ENCODE measurements at places on chromosomes 2 and 18.

DNA sequence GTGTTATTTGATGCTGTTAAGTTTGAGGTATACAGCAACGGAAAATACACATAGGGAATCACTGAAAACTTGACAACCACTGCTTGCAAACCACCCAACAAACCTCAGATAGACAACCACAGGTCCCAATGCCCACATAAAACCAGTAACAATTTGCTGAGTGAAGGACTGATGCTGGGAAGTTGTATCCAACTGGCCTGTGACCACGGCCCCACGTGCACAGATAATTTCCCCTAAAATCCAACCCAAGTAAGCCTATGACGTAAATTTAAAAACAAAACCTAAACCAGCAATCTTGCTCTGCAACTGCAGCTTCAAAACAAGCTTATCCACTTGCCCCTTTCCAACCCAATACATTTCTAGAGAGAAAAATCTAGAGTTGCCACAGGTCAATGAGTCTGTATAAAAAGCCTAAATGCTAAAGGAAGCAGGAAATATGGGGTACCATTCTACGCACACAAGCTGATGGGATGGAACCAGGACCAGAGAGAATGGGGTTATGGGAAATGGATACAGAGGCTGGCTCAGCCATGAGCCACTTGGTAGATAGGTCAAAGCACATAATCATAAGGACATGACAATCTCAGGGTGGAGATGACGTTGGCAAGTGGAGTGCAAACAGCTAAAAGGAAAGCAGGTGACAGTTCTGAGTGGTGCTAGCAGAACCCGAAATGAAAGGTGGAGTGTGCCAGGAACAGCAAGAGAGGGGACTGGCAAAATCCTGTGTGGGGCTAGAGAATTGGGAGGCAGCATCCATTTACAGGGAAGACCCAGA, 27.8 kb upstream of the CREB1 start:
- DNase-seq = no peak

GRCh38 chr2:60554646-60555065, 1.2 kb upstream of the BCL11A start:
- DNase-seq = no peak

GRCh38 chr2:64652231-64653108, 1.2 kb downstream of the SERTAD2 start:
- DNase-seq = no peak

DNA sequence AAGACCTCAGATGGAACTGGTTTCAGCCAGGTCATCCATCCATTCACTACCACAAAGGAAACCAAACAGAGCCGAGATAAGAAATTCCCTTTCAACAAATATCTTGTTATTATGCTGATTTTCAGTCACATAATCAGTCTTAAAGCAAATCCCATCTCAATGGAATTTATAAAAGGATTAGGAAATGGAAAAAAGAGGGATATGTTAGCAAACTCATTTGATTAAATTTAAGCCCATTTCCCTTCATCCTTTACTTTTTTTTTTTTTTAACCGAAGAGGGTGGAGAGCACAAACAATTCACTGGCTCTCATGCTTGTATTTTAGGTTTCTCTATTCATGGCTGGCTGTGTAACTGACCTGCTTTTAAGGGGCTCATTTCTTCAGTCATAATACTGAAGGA, 109.0 kb upstream of the GATA6 start:
- no peak for DNase-seq

DNA sequence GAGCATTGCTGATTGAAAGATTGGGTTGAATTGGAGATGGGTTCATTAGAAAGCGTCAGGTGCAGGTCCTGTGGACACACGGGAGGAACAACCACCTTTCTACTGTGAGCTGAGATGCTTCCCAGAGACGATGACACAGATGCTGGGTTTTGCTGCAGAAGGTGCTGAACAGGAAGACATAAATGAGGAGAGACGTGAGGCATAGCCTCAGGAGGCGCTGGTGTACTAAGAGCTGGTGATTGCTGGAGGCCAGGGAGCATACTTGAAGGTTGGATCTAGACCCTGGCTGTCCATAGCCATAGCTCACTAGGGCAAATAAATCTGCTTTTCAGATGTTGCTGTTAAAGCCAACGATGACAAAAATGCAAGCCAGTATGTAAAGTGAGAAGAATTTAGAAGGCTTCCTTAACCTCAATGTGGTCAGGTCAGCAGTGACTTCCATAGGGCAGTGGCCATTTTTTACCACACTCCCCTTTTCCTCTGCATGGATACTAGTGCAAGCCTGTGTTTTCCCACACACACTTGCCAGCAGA, 153.7 kb downstream of the SOX11 start:
- no peak for DNase-seq

- no peak for DNase-seq
These were observed 30.4 kb downstream of the AOX1 start for GRCh38 chr2:200616193-200616592.

- no peak for DNase-seq
These were observed 601.2 kb upstream of the ZNF804A start for GRCh38 chr2:183996825-183997793.

GRCh38 chr2:20917287-20917660, 94.4 kb upstream of the LDAH start:
- no peak for DNase-seq

- DNase-seq = no peak
These were observed 24.2 kb downstream of the TMEM178A start for GRCh38 chr2:39689876-39690275.

DNA sequence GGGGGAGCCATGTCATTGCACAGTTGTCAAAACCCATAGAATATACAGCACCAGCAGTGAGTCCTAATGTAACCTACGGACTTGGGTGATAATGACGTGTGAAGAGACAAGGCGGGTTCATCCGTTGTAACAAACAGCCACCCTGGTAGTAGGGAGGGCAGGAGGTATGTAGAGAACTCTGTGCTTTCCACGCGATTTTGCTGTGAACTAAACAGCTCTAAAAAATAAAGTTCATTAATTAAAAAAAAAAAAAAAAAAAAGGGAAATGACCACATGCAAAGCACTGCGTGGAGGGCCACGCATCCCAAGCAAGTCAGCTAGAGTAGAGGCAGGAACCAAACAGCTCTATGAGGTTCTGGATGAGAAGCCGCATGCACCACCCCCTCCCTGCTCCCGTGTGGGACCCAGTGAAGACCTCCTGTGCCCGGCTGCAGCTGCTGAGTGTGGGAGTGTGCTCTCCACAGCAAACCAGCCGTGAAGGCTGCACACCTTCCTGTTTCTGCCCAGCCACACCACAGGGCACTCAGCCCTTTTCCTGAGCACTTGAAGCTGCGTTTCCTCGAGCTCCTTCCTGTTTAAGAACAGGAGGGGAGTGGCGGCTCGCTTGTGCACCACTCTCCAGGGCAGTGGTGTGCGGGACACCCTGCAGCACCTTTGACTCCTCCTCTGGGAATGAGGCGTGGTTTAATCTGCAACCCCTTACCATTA, 65.6 kb downstream of the ODC1 start:
- no peak for DNase-seq

- DNase-seq = no peak
These were observed 537.7 kb upstream of the PKDCC start for GRCh38 chr2:41510108-41510507.

DNA sequence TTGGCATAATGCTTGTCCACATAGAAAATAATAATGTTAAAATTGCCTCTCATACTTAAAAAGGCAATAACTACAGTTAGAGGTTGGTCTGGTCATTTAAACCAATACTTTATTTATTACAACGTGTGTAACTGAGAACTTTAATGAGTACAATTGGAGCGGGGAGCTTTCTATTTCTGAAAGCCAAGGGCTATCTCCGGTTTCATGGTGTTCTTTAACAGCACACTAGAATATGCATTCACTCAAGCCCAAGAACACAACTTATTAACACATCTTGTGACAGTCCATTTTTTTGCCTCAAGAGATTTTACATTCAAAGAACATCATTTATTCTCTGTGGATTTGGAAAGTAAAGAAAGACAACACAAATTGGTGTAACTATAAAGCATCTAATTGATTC, 131.8 kb downstream of the KCNH7 start:
- no peak for DNase-seq

- DNase-seq = no peak
These were observed 358.7 kb upstream of the SETBP1 start for GRCh38 chr18:44321868-44322590.

- no peak for DNase-seq
These were observed 1094.8 kb downstream of the SUCLG1 start for GRCh38 chr2:83364264-83364663.

GRCh38 chr2:19893520-19894133, 8.2 kb downstream of the TTC32 start:
- no peak for DNase-seq

DNA sequence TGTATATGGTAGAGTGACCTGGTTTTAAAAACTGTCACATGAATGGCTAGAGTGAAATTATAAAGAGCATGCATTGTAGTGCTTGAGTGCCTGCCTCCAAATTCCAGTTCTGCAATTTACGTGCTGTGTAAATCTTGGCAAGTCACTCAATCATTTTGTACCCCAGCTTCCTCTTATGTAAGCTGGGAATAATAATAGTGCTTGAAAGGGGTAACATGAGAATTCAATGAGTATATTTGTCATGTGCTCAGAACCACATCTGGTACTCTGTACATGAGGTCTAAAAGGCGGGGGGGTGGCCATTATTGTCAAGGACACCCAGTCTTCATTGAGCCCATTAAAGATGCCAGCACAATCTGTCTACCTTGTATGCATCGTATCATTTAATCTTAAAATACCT, 214.8 kb downstream of the MC4R start:
- no peak for DNase-seq

DNA sequence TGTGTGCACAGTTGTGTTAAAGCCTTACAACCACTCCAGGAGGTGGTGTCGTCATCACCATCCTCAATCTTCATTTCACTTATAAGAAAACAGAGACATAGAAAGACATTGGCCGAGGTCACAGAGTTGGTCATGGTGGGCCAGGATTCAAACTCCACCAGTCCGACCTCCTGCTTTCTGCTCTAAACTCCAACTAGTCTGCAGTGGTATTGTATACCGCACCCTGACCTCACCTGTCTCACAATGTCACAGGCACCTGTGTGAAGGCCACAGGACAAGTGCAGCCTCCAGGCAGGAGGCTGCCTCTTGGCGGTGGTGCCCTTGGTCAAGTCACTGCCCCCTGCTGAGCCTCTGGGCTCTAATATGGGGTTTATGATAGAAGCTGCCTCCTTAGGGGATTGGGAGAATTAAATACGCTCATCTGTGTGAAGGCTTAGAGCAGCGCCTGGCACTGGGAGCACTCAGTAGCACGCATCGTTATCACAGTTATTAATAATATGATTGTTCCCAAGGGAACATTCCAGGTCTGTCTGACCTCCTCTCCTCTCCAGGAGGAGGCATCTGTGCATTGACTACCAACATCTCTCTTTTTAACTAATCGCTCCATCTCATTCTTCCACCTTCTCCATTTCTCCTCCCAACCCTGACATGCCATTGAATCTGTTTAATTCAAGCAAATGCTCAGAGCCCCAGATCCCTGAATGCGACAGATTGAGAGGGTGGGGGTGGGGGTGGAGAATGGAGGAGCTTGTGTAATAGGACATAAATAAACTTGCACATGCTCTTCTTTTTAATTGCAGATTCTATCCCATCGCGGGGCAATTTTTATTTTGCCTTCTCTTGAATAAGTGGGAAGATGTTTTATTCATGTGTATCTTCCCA, 112.7 kb downstream of the MCFD2 start:
- no peak for DNase-seq

GRCh38 chr18:74006143-74006542, 141.5 kb downstream of the FBXO15 start:
- no peak for DNase-seq

DNA sequence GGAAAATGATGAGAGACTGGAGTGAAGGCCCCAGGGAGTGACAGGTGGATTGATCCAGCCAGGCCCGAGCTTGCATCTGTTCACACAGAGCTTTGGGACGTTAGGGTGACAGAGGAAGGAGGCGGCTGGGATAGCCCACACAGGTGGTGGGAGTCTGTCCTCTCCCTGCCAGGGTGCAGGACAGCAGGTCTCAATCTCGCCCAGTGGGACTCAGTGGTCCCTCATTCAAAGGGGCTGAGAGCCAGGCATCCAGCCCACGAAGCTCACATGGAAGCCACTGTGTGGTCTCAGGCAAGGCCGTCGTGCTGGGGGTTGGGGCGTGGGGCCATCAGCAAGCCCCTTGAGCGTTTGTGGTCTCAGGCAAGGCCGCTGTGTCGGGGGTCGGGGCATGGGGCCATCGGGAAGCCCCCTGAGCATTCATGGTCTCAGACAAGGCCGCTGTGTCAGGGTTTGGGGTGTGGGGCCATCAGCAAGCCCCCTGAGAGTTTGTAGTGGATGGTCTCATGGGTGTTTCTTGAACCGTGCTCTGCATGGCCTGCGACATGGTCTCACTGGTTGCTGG, 8.3 kb downstream of the KCNG2 start:
- DNase-seq = peak; percentile 81

- DNase-seq = no peak
These were observed 146.5 kb downstream of the NCKAP5 start for GRCh38 chr2:133421516-133422324.

- DNase-seq = no peak
These were observed 83.2 kb upstream of the GALNT5 start for GRCh38 chr2:157174321-157174720.

- no peak for DNase-seq
These were observed 147.4 kb upstream of the SIX2 start for GRCh38 chr2:45156605-45157004.

DNA sequence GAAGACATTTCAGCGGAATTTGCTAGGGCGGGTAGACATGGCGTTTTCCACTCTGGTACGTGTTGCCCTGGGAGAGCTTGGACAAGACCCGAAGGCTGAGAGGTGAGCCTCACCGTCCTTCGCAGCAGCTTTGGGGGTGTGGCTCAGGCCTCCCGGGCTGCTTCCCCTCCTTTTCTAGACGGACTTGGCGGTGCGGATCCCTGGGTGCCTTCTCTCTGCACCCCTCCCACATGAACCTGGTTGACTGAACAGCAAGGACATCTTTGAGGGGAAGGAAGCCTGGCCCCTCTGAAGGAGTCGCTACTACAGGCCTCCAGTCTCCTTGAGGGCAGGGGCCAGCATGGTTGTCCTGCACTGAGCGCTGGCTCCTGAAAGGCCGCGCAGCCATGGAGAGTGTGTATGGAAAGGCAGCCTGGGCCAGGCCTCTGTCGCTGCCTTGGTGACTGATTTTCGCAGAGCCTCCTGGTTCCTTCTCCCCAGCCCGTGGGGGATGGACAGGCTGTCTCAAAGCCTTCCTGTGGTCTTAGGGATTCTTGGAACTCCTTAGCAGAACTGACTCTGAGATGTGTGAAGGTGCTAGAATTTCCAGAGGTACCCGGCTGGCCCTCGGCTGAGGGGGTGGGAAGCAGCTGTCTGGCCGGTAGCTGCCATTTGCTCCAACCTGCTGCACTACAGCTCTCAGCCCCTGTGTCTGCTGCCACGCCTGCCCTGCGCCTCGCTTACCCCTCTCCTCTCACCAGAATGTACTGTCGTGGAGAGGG, 9.9 kb downstream of the CNNM4 start:
- DNase-seq = no peak

- no peak for DNase-seq
These were observed 599.3 kb downstream of the ARHGAP15 start for GRCh38 chr2:143728498-143728897.

GRCh38 chr2:148926291-148926961, 51.4 kb downstream of the KIF5C start:
- no peak for DNase-seq

- DNase-seq = no peak
These were observed 30.8 kb upstream of the ACYP2 start for GRCh38 chr2:54084600-54084999.

GRCh38 chr2:180763263-180763989, 217.0 kb upstream of the UBE2E3 start:
- no peak for DNase-seq

- DNase-seq = no peak
These were observed 292.0 kb downstream of the GBX2 start for GRCh38 chr2:235876099-235876679.

- no peak for DNase-seq
These were observed 13.6 kb upstream of the CYP27C1 start for GRCh38 chr2:127233710-127234109.

Measured in mesenteric fat pad (tissue), 1 donor.